ENCODE measurements at places on chromosomes 4 and X.
A peak's percentile ranks its signal among the peaks of the same experiment; 100 is the strongest.

- DNase-seq = no peak
Measured at GRCh38 chr4:80852061-80852460, 178.4 kb upstream of the BMP3 start.

- DNase-seq = peak; percentile 23
Measured at GRCh38 chrX:38627683-38628082, 66.3 kb downstream of the TSPAN7 start.

- no peak for DNase-seq
Measured at GRCh38 chr4:175263537-175263936, 345.4 kb downstream of the ADAM29 start.

- DNase-seq = no peak
Measured at GRCh38 chr4:170599894-170600293, 510.1 kb upstream of the AADAT start.

DNA sequence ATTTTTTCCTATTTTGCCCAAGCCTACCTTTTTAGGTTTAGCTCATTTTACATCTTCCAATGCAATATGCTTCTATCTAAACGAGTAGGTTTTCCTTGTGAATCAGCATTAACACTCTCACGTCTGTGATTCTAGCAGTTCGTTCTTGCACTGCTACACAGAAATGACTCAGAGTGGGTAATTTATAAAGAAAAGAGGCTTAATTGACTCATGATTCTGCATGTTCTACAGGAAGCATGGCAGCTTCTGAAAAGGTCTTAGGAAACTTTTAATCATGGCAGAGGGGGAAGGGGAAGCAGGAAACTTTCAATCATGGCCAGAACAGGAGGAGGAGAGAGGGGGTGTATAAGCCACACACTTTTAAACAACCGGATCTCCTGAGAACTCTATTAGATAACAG, 44.9 kb downstream of the SPANXN1 start:
- no peak for DNase-seq

- no peak for DNase-seq
Measured at GRCh38 chr4:56345458-56345857, 41.8 kb downstream of the AASDH start.

DNA sequence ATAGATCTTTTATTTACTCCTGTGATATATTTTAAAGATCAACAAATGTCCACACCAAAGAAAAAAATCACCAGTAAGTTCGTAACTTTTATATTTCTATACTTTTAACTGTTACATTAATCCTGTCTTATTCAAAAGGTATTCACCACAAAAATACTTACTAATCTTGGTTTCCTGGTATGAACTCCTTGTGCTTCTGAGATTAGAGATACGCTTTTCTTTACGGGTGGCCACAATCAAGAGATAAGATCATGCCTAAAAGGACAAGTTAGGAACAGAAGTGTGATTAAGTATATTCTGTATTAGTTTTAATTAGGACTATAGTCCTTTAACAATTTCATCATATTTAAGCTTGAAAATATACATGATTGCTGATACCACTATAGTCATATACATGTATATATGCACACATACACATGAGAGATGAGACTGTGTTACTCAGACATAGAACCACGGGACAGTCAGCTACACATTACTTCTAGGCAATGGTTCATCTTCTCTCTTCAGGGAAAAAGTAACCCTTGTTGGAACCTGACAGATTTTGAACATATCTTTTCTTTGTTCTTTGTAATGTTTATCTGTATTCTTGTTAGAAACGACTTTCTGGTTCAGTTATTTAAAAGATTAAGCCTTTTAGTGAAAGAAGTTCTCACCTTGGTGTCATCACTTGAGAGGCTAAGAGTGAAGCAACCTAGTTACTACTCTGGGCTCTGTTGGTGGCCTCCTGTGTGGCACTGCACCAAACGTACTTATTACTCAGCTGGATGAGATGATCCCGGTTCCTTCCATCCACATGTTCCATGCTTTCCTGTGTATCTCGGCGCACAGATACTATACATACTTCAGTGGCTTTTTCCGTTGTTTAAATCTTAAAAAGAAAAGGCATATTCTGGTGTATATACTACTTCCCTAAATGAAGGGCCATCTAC, 146.1 kb downstream of the CBR4 start:
- DNase-seq = no peak

- no peak for DNase-seq
Measured at GRCh38 chr4:37951461-37952352, 8.5 kb upstream of the PTTG2 start.

- DNase-seq = no peak
Measured at GRCh38 chr4:22427675-22428074, 88.2 kb downstream of the ADGRA3 start.

DNA sequence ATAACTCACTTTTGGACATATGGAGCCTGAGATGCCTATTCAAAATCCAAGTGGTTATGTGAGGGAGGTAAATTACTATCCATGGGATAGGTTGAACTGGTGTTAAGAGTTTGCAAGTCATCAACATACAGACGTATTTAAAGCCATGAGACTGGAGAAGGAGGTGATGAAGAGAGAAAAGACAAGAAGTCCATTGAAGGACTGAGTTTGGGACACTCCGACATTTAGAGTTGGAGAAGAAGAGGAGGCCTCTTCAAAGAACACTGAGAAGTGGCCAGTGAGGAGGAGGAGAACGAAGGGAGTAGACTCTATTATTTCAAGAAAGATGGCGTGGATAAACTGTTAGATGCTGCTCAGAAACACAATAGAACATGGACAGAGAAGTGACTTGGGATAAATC, at the start of gene CNGA2:
TSS of gene CNGA2 (plus strand) at position 301 of the 400 bp plus-strand sequence. CDS start 3,738 bp downstream, outside the sequence.
- DNase-seq = no peak

GRCh38 chr4:22596409-22596808, 80.5 kb upstream of the ADGRA3 start:
- no peak for DNase-seq

- DNase-seq = peak; percentile 75
Measured at GRCh38 chr4:123398066-123398852, 1.7 kb downstream of the SPRY1 start.

DNA sequence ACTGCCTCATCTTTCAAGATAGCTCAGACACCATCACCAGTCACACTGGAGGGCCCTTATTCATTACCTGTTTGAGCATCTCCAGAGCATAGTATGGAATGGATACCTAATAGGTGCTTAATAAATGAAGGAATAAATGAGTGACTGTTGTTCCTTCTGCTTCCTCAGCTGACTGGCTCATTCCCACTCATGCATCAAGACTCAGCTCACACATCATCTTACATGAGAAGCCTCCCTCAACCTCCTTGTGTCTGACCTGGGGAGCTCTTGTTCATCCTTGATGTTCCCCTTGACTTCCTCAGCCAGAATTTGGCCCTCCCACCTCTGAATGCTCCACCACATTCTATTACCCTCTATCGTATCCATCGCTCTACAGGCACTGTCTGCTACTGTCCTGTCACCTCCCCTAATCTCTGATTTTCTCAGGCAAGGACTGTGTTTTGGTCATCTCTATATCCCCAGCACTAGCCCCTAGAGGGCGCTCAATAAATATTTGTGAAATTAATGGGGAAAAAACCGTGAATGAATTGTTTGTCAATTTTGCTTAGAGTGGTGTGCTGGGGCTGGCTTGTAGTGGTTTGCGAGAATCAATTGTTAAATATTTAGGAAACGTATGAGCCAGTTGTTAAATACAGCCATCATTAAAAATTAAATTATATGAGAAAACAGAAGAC, 88.3 kb downstream of the NHSL2 start:
- DNase-seq = peak; percentile 36

- no peak for DNase-seq
Measured at GRCh38 chr4:4462970-4463369, 76.1 kb downstream of the NSG1 start.

- no peak for DNase-seq
Measured at GRCh38 chrX:97210501-97210900, 326.8 kb downstream of the RPA4 start.

DNA sequence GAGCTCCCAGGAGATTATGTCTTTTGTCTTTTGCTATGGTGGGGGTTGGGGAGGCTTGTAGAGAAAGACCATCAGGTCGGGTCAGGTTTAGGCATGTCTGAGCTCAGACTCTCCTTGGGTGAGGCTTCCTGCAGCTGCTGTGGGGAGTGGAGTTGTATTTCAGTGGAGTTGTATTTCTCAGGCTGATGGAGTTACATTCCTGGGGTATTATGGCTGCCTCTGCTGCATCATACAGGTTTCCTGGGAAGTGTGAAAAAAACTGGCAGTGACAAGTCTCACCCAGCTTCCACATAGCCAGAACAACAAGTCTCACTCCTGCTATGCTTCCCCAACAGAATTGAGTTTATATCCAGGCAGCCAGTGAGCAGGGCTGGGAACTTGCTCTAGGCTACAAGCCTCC, 119.3 kb downstream of the VSIG4 start:
- no peak for DNase-seq

DNA sequence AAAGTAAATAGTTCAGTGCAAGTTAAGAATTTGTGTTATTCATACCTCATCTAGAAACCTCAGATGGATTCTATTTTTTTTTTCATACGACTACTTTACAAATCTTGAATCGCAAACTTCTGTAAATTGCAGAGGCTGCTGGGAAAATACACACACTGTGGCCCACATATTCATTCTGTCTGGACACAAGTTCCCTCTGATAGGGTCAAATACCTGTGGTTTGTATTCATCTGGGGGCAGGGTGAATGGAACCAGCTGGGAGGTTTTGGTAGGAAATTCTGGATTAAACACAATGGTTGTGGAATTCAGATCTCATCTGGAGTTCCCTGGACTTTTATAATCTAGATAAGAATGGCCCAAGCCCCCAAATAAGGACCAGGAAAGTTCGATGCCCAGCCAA, 56.2 kb downstream of the SPATA18 start:
- no peak for DNase-seq

DNA sequence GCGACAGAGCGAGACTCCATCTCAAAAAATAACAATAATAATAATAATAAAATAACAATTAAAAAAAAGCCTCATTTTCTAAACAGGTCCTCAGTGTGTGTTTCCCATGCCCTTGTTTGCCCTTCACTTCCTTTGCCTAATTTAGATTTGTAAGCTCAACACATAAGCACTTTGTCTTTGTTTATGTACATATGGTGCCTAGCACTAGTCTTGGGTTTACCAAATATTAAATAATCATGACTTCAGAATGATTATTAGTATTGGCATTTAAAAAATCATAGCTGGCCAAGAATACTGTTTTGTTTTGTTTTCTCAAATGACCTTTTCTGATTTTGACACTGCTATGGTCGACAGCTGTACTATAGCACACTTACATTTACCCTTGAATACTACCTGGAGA, 6.4 kb upstream of the RAPGEF2 start:
- DNase-seq = no peak

DNA sequence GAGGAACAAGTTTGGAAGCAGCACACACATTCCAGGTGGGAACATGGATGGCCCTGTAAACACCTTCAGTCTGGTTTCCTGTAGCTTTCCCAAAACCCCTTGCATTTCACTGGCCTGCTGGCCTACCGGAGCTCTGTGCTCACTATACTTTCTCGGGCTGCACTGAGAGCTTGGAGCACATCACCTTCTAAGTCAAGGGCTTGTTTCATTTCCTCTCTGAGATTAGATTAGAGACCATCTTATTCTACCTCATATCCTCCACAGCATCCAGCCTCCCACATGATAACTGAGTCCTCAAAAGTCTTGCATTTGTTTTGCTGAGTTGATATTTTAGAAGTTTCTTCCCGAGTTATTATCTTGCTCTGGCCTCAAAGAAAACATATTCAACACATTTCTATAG, 147.7 kb downstream of the RASL11B start:
- DNase-seq = no peak

GRCh38 chrX:68193234-68193633, 240.1 kb downstream of the OPHN1 start:
- DNase-seq = no peak

GRCh38 chr4:183591301-183591700, 67.7 kb downstream of the RWDD4 start:
- DNase-seq = no peak

DNA sequence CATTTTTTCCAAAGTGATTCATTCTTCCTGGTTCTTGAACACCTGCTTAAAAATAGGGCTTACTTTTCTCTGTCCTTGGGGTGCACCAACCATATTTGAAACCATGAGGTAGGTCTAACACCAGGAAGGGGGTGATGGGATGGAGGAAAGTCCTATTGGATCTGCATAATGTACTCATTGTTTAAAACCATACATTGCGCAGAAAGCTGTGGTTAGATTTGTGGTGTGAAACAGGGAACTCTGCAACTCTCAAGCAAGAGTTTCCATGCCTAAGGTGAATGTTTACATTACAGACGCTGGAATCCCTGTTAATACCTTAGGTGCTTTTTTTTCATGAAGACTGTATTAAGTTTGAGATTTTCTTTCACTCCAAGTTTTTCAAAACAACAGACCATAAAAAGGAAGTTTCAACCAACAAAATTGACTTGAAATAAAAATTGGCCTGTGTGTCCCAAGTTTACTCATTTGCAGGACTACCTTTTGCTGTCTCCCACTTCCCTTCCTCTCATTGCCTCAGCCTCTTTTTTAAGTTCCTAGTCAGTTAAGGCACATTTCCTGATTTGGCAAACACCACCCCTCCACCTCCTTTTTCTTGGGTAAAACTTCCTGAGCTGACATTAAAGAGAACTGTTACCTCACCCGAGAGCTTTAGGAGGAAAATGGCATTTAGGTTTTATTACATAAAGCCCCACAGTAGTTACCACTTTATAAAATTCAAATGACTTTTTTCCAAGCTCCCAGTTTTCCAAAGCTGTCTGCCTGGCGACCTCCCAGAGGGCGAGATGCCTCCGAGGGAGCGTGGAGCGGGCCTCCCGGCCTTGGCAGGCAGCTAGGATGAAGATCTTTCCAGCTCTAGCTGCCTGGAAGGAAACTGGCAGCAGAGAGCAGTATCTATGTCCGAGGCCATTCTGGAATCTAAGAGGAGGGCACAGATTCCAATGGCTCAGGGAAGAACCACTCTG, 47.9 kb upstream of the RBPJ start:
- DNase-seq = no peak

DNA sequence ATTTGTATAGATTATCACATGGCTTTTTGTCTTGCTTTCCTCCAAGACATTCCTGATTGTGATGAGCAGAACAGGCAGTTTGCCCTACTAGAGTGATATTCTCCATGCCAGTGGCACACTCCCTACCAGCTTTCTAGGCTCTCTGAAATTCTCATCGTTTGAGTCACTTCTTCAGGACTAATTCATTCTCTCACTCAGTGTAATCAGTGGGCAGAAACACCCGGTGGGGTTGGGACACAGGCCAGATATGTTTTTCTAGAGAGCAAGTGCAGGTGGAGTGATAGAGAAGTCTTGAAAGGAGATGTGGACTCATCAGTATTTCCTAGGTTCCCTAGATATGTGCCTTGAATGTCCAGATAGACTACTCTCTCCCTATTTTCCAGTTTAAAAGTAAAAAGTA, 13.1 kb downstream of the RAB33A start:
- no peak for DNase-seq

- no peak for DNase-seq
Measured at GRCh38 chr4:40327340-40327739, 7.8 kb upstream of the CHRNA9 start.

- DNase-seq = no peak
Measured at GRCh38 chrX:257681-258289, 23.4 kb upstream of the PLCXD1 start.

GRCh38 chrX:10015355-10015722, 48.2 kb downstream of the CLDN34 start:
- DNase-seq = no peak
